Effector memory CD8-positive, alpha-beta T cell (primary cell): ENCODE measurements at places on chromosomes 6 and 20.

DNA sequence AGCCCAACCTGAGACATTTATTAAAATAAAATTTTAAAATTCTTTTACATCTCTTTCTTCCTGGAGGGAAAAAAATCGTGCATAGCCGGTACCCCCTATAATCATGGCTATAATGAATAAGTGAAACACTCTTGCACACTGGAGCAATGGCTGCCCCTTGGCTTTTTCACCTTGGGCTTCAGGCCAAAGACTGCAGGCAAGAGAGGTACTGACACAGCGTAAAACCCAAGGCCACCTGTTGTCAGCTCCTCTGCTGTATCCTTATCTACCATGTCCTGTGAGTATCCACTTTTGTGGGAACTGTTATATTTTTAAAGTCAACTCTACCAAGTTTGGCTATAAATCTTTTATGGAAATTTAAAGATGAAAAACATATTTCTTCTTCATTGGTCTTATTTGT, 23.0 kb upstream of the LY86 start:
- H3K4me1 ChIP-seq = no peaks in the 10 kb centered on the region
- peaks cover 24% of the 10 kb centered on the region for H3K27me3 ChIP-seq
- H3K36me3 ChIP-seq = no peaks in the 10 kb centered on the region
- DNase-seq = no peak
- H3K4me3 ChIP-seq = no peak overlapping the region

GRCh38 chr6:14232889-14233288, 115.3 kb downstream of the CD83 start:
- no peak overlapping the region for H3K4me3 ChIP-seq
- no peaks in the 10 kb centered on the region for H3K36me3 ChIP-seq
- DNase-seq = no peak
- H3K4me1 ChIP-seq = no peaks in the 10 kb centered on the region
- H3K27me3 ChIP-seq = no peaks in the 10 kb centered on the region

GRCh38 chr6:56079751-56080540, 167.4 kb downstream of the COL21A1 start:
- no peak overlapping the region for H3K27ac ChIP-seq
- no peaks in the 10 kb centered on the region for H3K27me3 ChIP-seq
- no peak overlapping the region for H3K4me3 ChIP-seq
- no peaks in the 10 kb centered on the region for H3K36me3 ChIP-seq
- no peak for DNase-seq

GRCh38 chr6:131013495-131013894, 49.5 kb downstream of the EPB41L2 start:
- no peak overlapping the region for H3K27ac ChIP-seq
- H3K4me1 ChIP-seq = peaks cover 3% of the 10 kb centered on the region
- no peak for DNase-seq
- no peaks in the 10 kb centered on the region for H3K36me3 ChIP-seq
- H3K4me3 ChIP-seq = no peak overlapping the region
- H3K27me3 ChIP-seq = no peaks in the 10 kb centered on the region

DNA sequence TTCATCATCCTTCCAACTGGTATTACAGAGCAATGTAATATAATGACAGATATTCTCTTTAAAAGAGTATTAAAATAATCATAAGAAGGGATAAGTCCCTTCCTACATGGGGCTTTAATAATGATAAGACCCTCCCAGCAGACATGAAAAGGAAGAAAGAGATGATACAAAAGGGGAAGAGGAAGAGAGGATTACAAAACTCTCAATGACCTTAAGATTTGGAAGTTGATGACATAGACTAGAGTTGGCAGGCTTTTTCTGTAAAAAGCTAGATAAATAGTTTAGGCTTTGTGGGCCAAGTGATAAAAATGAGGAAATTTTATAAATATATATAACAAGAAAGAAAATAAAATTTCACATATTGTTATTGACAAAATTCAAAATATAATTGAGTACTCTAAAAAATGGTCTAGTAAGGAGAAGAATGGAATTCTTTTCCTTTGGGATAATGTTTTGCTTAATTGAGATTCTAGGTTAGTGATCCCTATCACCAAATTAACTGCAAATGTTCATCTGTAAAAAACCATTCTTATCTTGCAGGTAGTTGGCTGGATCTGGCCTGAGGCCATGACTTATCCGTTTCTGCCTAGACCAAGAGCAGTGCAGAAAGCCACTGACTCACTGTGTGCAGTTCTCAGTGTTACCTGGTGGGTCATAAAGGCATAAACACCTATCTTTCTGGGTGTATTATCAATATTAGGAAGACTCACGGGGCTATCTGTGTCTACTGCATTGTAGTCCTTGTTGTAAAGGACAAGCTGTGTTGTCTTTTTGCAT, 11.0 kb downstream of the RIPOR2 start:
- H3K36me3 ChIP-seq = peaks cover 83% of the 10 kb centered on the region
- peaks cover 58% of the 10 kb centered on the region for H3K4me1 ChIP-seq
- H3K27ac ChIP-seq = peak overlapping the region; percentile 77
- peak overlapping the region; percentile 77 for H3K4me3 ChIP-seq

DNA sequence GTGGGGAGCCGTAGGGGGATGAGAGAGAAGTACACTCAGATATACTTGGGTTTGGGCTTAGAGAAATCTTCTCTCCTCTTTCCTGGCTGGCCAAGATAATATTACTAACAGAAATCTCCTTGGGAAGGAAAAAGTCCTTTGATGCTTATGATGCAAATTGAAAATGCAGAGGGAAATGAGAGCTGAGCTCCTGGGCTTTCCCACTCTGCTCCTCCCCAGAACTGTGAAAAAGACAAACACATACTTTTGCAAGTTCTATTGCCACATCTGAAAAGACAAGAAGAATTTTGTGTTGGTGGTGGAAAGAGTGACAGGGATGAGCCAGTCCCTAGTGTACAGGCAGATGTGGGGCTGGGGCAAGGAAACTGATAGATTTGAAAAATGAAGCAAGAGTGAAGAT, 185.9 kb downstream of the ANKRD60 start:
- no peak overlapping the region for H3K4me3 ChIP-seq
- H3K4me1 ChIP-seq = no peaks in the 10 kb centered on the region
- DNase-seq = no peak
- H3K27me3 ChIP-seq = peaks cover 92% of the 10 kb centered on the region
- no peaks in the 10 kb centered on the region for H3K36me3 ChIP-seq
- H3K27ac ChIP-seq = no peak overlapping the region

DNA sequence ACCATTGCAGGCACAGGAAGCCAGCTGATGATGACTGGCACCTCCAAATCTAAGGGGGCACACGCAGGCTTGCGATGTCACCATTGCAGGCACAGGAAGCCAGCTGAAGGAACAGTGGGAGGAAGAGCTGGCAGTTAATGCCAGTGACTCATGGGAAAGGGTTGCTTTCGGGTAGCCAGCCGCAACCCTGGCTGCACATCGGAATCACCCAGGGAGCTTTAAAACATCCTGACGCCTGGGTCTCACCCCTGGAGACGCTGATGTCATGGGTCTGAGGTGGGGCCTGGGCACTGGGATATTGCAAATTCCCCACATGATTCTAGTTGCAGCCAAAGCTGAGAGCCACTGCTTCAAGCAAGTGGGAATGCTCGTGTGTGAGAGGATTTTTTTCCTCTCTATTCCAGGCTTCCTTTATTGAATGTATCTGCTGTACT, 16.1 kb upstream of the CCN6 start:
- H3K4me3 ChIP-seq = no peak overlapping the region
- H3K27ac ChIP-seq = no peak overlapping the region
- DNase-seq = no peak
- peaks cover 10% of the 10 kb centered on the region for H3K27me3 ChIP-seq
- no peaks in the 10 kb centered on the region for H3K36me3 ChIP-seq
- H3K4me1 ChIP-seq = peaks cover 5% of the 10 kb centered on the region

- H3K36me3 ChIP-seq = no peaks in the 10 kb centered on the region
- DNase-seq = no peak
Measured at GRCh38 chr6:74333406-74333805, 637.4 kb downstream of the CD109 start.

DNA sequence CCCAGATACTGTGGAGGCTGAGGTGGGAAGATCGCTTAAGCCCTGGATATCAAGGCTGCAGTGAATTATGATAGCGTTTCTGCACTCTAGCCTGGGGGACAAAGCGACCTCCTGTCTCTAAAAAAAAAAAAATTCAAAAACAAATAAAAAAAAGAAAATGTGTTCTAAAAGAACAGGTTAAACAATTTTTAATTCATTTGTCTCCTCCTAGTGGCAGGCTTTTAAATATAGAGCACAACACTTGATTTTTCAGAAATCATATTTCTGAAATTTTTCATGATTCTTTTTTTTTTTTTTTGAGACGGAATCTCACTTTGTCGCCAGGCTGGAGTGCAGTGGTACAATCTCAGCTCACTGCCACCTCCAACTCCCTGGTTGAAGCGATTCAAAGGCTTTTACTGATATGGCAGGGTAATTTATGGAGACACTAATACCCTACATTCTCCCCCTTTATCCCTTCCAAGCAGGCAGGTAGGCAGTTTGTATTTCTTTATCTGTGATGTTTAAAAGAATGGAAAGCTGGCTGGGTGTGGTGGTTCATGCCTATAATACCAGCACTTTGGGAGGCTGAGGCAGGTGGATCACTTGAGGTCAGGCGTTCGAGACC, 8.7 kb upstream of the GTF3C6 start:
- DNase-seq = no peak
- no peak overlapping the region for H3K27ac ChIP-seq
- no peak overlapping the region for H3K4me3 ChIP-seq

DNA sequence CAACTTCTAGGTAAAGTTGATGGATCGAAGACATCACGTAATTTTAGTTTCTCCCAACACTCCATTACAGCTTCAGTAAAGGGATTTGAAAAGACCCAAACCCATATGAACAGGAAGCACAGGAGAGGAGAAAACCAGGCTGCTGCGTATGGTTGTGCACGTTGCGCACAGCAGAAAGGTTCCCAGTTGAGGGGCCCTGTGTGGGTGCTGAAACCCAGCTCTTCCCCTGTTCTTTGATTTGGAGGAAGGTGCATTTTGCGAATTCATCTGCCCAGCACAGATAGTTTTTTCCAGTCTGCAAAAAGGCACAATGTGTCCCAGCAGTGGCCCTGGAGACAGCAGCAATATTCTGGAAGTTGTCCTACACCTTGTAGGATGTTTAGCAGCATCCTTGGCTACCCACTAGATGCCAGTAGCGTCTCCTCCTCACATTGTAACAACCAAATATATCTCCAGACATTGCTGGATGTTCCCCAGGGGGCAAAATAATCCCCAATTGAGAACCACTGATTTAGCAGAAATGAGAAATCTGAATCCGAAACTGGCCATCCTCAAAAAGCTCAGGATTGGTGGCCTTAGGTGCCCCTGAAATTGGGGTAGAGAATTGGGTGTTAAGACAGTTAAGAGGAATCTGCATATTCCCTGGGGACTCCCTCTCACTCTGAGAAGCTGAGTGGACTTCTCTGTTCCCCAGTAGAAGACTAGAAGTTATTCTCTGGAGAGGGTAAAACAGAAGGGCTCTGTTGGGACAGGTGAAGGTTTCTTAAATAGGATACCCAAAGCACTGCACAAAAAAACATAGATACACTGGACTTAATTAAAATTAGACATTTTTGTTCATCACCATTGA, 12.2 kb downstream of the SUN5 start:
- no peak overlapping the region for H3K27ac ChIP-seq
- no peak for DNase-seq
- peaks cover 3% of the 10 kb centered on the region for H3K4me1 ChIP-seq
- H3K27me3 ChIP-seq = peaks cover 4% of the 10 kb centered on the region

DNA sequence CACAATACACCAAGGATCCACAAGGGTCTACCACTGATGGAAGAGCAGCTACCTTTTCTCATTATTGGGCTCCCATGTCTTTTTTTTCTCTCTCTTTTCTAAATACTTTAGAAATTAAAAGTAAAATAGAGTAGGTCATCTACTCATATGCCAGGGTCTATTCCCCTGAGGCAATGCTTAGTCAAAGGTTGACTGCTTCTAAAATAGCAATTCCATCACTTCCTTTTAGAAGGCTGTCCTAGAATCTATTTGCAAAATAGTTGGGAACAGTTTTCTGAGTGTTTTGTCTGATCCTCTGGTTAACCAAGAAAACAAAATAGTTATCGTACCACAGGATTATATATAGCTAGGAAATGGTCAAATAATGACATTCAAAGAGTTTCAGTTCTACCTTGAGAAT, 174.1 kb downstream of the COL21A1 start:
- H3K27ac ChIP-seq = no peak overlapping the region
- no peaks in the 10 kb centered on the region for H3K27me3 ChIP-seq

GRCh38 chr6:81401970-81402690, 350.4 kb downstream of the TENT5A start:
- no peak for DNase-seq
- H3K27me3 ChIP-seq = no peaks in the 10 kb centered on the region
- no peak overlapping the region for H3K27ac ChIP-seq
- H3K4me1 ChIP-seq = no peaks in the 10 kb centered on the region
- H3K4me3 ChIP-seq = no peak overlapping the region
- no peaks in the 10 kb centered on the region for H3K36me3 ChIP-seq

GRCh38 chr6:18269253-18269652, 4.9 kb upstream of the DEK start:
- H3K4me1 ChIP-seq = peaks cover 7% of the 10 kb centered on the region
- no peak overlapping the region for H3K27ac ChIP-seq
- no peaks in the 10 kb centered on the region for H3K27me3 ChIP-seq
- no peaks in the 10 kb centered on the region for H3K36me3 ChIP-seq

GRCh38 chr20:38633577-38634093, 32.0 kb downstream of the ARHGAP40 start:
- no peak overlapping the region for H3K27ac ChIP-seq
- H3K36me3 ChIP-seq = no peaks in the 10 kb centered on the region

GRCh38 chr6:6843057-6843627, 254.6 kb downstream of the LY86 start:
- H3K27me3 ChIP-seq = peaks cover 33% of the 10 kb centered on the region
- no peak overlapping the region for H3K4me3 ChIP-seq
- H3K36me3 ChIP-seq = no peaks in the 10 kb centered on the region
- H3K4me1 ChIP-seq = no peaks in the 10 kb centered on the region

DNA sequence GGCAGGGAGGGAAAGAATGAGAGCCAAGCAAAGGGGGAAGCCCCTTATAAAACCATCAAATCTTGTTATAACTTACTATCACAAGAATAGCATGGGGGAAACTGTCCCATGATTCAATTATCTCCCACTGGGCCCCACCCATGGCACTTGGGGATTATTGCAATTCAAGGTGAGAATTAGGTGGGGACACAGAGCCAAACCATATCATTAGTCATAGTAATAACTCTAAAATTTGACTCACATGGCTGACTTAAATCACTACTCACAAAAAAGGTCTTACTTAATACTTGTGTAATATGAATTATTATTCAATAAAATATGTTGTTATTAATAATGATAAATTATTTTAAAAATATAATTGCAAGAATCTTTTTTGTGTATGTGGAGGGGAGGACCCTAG, 178.1 kb upstream of the TCF21 start:
- DNase-seq = no peak
- no peak overlapping the region for H3K27ac ChIP-seq
- H3K4me3 ChIP-seq = no peak overlapping the region
- no peaks in the 10 kb centered on the region for H3K4me1 ChIP-seq
- H3K36me3 ChIP-seq = no peaks in the 10 kb centered on the region
